NCI-H510A treated with DMSO at 0.1 percent for 48 hours (cell line): ENCODE measurements at places on chromosomes 5 and 9.

- peak; percentile 53 for DNase-seq
Observed at GRCh38 chr5:35777358-35778087, 79.2 kb upstream of the IL7R start.

GRCh38 chr5:56812110-56812509 is 3.2 kb upstream of the MAP3K1 start:
- DNase-seq = peak; percentile 1

GRCh38 chr5:80796846-80797245 is 142.1 kb upstream of the DHFR start:
- DNase-seq = no peak

DNA sequence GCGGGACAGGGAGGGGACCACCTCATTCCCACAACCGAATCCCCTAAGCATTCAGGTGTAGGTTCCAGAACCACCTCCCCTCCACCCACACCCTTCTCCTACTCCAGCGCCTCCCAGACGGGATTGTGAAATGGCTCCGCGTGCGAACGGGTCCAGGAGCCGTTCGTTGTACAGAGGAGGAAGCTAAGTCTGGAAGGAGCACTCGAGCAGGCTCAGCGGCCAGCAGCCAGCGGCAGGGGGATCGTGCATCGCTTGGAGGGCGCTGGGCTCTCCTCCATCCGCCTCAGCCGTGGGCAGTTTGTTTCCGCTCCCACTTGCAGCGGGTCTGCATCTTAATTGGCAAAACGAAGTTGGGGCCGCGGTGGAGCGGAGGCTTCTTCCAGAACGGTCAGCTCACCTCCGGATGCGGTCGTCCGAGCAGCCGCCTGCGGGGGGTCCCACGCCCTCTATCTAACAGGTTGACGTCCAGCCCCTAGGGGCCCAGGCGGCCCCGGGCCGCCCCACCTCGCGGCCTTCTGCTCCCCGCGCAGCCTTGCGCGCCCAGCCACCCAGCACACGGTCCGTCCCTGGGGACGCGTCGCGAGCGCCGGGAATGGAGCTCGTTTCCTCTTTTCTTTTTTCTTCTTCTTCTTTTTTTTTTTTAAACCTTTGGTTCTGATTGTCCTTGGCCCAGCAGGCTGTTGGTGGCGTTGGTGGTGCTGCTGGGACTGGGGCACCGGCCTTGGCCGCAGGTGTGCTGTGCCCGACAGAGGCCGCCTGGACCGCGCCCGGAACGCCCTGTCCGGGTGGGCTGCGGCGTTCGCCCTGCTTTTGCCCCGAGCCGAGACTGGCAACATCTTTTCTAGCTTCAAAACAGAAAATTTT is 3.9 kb upstream of the BARX1 start:
- no peak for DNase-seq

- DNase-seq = no peak
Observed at GRCh38 chr9:121837113-121837961, 185.9 kb downstream of the DAB2IP start.

- DNase-seq = no peak
Observed at GRCh38 chr5:68680366-68680765, 413.4 kb upstream of the SLC30A5 start.

DNA sequence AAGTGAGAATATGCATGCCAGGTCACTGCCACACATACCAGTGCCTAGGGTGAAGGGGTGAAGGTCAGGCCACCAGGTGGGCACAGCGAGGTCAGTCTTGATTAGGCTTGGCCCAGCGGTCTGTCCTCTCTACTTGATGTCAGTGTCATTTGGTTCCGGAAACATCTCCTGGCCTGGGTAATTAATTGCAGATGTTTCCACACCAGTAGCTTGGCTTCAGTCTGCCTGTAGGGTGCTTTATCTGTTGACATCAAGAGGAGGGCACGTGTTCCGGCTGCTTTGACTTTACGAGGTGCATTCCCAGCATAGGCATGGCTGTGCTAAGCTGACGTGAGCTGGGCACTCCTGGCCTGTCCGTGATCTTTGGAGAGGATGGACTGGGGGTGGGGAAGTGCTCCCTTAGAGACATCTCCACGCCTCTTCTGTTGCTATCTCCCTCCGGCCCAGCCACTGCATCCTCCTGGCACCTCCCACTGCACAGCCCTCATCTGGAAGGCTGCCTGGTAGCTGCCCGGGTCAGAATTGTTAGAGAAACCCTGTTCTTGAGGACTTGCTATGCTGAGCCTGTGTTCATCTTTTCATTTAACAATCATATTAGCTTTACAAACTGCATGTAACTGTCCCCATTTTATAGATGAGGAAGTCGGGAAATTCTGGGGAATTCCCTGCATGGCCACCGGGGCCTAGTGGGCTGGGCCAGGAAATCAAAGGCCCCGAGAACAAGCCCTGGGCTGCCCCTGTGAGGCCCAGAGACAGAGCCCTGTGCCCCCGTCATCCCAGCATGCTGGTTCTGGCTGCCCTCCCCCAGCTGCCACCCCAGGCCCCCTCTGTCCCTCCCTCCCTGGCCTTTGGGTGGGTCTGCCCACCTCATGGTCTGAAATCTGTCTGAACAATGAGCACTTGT is 29.1 kb downstream of the JADE2 start:
- DNase-seq = peak; percentile 68

- no peak for DNase-seq
Observed at GRCh38 chr5:175640106-175640775, 17.6 kb upstream of the HRH2 start.

DNA sequence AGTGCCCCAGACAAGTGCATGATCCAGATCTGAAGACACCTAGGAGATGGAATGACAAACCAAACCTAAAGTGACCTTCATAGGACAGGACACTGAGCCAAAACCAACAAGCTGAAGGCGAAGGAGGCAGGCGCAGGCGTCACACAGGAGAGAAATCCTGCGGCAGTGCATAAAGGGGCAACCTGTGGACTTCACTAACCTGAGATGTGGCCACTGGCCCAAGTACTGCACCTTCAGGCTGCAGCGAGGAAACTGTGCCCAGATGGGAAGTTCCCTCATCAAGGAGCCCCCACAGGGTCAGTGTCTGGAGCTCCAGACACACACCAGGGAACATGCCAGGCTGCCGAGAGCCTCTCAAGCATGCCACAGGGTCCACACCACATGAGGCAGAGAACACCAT is 3.7 kb downstream of the IPPK start:
- DNase-seq = no peak

GRCh38 chr9:94600258-94600657 is 6.6 kb upstream of the FBP2 start:
- no peak for DNase-seq

- DNase-seq = no peak
Observed at GRCh38 chr5:128257076-128257475, 173.5 kb downstream of the SLC12A2 start.

GRCh38 chr9:129335464-129336129 is 157.5 kb upstream of the IER5L start:
- no peak for DNase-seq

DNA sequence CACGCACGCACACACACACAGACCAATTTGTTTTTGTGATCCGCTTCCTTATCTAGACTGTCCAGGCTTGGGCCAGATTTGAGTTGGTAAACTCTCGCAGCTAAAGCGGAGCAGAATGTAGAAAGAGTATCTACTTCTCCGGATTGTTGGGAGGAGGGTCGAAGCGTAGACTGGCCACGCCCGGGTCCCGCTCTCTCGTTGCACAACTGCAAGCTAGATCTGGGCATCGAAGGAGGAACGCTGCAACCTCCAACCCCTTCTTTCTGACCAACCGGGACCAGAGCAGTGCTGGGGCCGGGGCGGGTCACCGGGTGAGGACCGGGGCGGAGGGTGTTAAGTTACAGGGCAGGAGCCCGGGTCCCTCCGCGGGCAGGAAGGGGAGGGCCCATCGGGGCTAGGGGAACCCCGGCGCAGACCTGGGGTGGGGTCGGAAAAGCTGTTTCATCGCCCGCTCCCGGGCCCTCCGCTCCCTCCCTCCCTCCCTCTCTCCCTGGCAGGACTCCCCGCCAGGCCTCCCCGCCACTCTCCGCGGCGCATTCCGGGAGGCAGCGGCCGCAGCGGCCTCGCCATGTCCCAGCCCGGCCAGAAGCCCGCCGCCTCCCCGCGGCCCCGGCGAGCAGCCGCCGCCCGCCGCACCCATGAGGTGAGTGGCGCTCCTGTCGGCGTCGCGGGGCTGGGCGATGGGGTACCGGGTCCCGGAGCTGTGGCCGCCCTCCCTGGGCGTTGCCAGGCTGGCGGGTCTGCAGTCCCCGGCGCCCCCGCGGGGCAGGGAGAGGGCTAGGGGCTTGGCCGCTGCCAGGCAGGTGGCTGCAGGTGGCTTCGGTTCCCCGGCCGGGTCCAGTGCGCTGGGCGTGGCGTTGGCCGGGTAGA is at the start of gene CAST:
CAST (plus strand) TSS at position 522 of the 870 bp plus-strand sequence; CDS start at position 569, 47 bp downstream.
- DNase-seq = peak; percentile 63

GRCh38 chr5:32283539-32284377 is 29.0 kb downstream of the MTMR12 start:
- DNase-seq = no peak

GRCh38 chr5:159906463-159906862 is 9.8 kb upstream of the ADRA1B start:
- DNase-seq = no peak

DNA sequence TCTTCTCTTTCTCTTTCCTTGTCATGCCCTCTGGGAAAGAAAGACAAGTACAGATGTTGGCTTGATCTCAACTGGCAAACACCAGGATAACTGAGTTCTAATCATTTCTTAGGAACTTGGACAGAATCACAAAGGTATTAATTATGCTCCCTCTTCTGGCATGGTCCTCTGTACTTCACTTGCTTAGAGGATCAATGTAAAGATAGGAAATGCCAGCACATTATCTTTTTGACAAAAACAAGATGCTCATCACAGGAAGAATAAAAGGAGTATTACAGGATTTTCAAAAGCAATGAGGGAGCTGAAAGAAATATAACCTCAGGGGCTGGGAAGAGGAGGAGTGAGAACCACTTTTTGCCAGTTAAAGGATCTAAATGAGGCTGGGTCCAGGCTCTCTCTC is 70.6 kb downstream of the LHFPL2 start:
- no peak for DNase-seq

- DNase-seq = no peak
Observed at GRCh38 chr5:78405829-78406750, 45.7 kb downstream of the SCAMP1 start.

GRCh38 chr5:154268073-154268472 is 77.5 kb downstream of the GALNT10 start:
- DNase-seq = no peak

GRCh38 chr5:120449501-120449900 is 14.6 kb upstream of the PRR16 start:
- no peak for DNase-seq

DNA sequence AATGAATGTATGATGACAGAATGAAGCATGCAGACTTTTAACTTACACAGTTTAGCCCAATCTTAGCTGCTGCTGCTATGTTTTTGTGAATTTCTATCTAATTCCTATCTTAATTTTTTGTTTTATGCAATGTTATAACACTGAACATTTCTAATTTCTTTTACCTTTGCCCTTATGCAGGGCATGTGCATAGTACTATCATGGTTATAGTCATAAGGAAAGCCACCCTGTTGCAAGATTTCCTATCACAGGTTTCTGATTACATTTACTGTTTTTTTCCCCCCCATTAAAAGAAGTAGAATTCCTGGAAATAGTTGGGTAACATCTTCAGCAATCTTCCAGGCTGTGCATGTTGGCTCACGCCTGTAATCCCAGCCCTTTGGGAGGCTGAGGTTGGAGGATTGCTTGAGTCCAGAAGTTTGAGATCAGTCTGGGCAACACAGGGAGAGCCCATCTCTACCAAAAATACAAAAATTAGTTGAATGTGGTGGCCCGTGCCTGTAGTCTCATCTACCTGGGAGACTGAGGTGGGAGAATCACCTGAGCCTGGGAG is 164.4 kb downstream of the KDM4C start:
- no peak for DNase-seq

- DNase-seq = no peak
Observed at GRCh38 chr5:176529741-176530141, 7.5 kb downstream of the RNF44 start.

DNA sequence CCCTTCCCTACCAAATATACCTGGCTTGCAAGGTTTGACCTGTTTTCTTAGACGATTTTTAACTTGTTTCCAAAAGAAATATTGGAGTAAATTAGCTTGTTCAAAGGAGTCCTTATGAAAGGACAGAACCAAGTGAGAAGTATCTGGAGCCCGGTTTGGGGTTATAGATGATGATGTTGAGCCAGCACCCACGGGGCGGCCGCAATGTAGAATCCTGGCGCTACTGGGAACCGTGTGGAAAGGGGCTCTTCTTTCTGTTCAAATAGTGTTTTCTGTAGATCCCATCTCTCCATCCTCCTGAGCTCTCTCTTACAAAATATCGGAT is 517 bp upstream of the EXOSC2 start:
- DNase-seq = no peak

GRCh38 chr5:178288401-178289368 is 56.1 kb upstream of the PHYKPL start:
- DNase-seq = no peak

DNA sequence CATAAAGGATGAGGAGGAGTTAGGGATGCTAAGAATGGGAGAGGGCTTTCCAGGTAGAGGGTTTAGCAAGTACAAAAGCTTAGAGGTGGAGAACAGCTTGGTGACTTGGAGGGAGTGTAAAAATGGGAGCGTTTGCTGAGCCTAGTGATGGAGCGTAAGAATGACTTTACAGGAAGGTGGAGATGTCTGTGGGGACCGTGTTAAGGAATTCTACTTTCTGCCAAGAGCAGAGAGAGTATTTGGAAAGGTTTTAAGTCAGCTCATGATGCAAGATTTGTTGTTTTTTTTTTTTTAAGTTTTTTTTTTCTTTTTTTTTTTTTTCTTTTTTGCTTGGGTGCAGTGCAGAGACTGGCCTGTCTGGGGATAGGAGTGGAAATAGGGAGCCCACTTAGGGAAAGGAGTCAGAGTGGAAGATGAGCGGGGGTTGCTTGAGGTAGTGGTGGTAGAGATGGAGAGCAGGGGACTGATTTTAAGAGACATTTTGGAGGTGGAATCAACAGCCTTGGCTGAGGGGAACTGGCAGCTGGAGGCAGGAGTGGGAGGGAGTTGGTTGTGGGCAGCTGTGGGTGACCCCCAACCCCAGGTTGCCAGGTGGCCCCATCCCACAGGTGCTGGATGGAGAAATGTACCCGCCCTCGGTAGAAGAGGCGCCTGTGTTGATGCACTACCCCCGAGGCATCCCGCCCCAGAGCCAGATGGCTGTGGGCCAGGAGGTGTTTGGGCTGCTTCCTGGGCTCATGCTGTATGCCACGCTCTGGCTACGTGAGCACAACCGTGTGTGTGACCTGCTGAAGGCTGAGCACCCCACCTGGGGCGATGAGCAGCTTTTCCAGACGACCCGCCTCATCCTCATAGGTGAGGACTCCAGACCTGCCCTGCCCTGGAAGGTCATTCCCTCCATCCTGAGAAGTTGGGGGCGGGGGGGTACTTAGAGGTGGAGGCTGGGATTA is 12.4 kb downstream of the PTGS1 start:
- DNase-seq = no peak

- DNase-seq = peak; percentile 55
Observed at GRCh38 chr9:137982200-137982599, 104.6 kb downstream of the CACNA1B start.

GRCh38 chr5:72658761-72659540 is 151.7 kb upstream of the ZNF366 start:
- no peak for DNase-seq

GRCh38 chr9:2213830-2214468 is 198.8 kb downstream of the SMARCA2 start:
- no peak for DNase-seq
